ENCODE measurements at places on chromosomes 7 and 10.

DNA sequence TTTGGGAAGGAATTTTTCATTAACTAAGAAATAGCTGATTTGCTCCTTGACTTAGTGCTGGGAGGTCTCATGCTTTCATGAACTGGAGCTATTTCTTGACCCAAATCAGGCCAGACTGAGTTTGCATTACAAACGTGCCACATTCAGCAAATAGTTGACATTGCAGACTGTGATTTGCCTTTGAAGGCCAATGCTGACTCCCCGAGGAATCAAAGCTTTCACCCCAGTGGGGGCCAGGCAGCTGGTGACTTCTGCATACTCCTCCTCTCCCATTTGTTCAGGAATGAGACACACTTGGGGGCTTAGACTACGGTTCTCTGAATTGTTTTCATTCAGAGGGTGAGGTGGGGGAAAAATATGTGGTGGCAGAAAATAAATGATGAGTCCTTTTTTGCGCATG lies 111.0 kb upstream of the JAZF1 start:
- DNase-seq, result no peak
- no peaks in the 10 kb centered on the region for H3K36me3 ChIP-seq
- no peaks in the 10 kb centered on the region for H3K4me1 ChIP-seq
- no peak overlapping the region for H3K27ac ChIP-seq
- no peak overlapping the region for H3K4me3 ChIP-seq

DNA sequence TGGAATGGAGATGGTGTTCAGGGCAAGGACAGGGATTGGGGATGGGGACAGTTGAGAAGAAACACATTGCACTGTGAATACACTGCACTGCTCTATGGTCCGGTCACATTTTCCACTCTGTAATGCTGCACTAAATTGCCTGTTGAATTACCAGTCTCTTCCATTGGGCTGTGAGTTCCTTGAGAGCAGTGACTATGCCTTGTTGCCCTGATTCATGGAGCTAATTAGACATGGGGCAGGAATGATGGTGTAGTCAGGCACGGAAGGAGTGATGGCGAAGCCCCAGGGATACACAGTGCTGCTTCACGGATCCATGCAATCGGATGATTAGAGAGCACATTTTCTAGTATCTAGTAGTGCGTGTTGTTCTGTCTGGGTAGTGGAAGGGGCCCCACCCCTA lies 25.4 kb upstream of the GPAM start:
- H3K27ac ChIP-seq, result no peak overlapping the region
- no peak for DNase-seq
- H3K4me3 ChIP-seq, result no peak overlapping the region
- H3K4me1 ChIP-seq, result no peaks in the 10 kb centered on the region
- no peaks in the 10 kb centered on the region for H3K36me3 ChIP-seq

DNA sequence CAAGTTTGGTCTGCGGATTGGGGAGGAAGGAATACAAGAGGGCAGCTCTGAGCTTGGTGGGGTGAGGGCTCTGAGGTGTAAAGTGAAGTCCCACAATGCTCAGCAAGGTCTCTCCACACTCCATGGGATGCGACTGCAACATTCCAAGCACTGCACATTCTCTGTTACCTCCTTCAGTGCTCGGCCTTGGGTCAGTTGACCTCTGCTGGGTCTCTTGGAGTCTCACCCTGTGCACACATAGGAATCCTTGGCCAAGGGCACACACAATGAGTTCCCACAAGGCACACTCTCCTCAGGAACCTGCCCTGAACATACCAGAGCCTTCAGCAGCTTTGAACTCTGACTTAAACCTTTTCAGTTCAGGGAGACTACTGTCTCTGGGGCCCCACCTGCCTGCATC lies 2.4 kb upstream of the WDFY4 start:
- no peaks in the 10 kb centered on the region for H3K4me1 ChIP-seq
- no peaks in the 10 kb centered on the region for H3K36me3 ChIP-seq
- peaks cover 6% of the 10 kb centered on the region for H3K27me3 ChIP-seq
- no peak overlapping the region for H3K4me3 ChIP-seq
- no peak for DNase-seq

DNA sequence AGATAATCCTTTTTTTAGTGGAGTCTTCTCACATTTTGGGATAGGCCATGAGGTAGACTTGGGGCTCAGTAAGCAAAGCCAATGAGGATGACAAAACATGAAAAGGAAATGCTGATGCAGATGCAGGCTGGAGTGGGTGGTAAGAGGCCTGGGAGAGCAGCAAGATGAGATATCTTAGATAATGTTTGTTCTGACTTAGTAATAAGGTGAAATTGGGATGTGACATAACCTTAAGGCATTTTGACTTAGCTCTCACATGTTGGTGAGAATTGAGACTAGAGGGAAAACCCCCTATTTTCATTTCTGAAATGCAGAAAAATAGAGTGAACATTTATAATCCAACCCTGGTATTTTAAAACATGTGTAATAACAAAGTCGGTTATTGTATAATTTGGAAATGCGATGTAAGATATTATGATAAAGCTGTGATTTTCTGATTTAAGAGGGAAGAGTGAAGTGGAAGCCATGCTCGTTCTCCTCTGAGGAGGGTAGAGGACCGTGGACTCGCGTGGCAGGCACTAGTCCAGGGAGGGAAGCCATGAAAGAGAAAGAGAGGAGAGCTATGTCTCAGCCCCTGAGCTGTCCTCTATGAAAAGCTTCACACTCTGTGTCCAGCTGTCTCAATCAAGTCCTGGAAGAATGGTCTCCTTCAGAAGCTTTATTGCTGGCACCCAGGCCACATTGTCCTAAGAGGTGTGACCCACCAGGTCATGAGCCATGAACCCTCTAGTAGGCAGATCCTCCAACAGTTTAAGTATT lies 57.3 kb downstream of the ST7 start:
- H3K4me3 ChIP-seq, result no peak overlapping the region
- no peaks in the 10 kb centered on the region for H3K36me3 ChIP-seq
- peaks cover 4% of the 10 kb centered on the region for H3K4me1 ChIP-seq
- peak; percentile 56 for DNase-seq

GRCh38 chr7:151380199-151381097 lies 29.4 kb downstream of the WDR86 start:
- no peaks in the 10 kb centered on the region for H3K4me1 ChIP-seq
- H3K27me3 ChIP-seq, result peaks cover 36% of the 10 kb centered on the region
- no peak overlapping the region for H3K27ac ChIP-seq
- H3K36me3 ChIP-seq, result peaks cover 26% of the 10 kb centered on the region
- H3K4me3 ChIP-seq, result no peak overlapping the region
- no peak for DNase-seq

GRCh38 chr7:121178869-121179497 lies 149.8 kb upstream of the WNT16 start:
- H3K36me3 ChIP-seq, result no peaks in the 10 kb centered on the region
- no peak for DNase-seq
- H3K27ac ChIP-seq, result no peak overlapping the region
- H3K27me3 ChIP-seq, result no peaks in the 10 kb centered on the region
- H3K4me1 ChIP-seq, result peaks cover 3% of the 10 kb centered on the region

GRCh38 chr7:129993275-129993674 lies 40.5 kb upstream of the UBE2H start:
- H3K4me3 ChIP-seq, result no peak overlapping the region
- H3K27ac ChIP-seq, result no peak overlapping the region
- H3K27me3 ChIP-seq, result no peaks in the 10 kb centered on the region

GRCh38 chr7:97200018-97200417 lies 82.5 kb downstream of the SDHAF3 start:
- no peak overlapping the region for H3K4me3 ChIP-seq
- no peaks in the 10 kb centered on the region for H3K36me3 ChIP-seq

DNA sequence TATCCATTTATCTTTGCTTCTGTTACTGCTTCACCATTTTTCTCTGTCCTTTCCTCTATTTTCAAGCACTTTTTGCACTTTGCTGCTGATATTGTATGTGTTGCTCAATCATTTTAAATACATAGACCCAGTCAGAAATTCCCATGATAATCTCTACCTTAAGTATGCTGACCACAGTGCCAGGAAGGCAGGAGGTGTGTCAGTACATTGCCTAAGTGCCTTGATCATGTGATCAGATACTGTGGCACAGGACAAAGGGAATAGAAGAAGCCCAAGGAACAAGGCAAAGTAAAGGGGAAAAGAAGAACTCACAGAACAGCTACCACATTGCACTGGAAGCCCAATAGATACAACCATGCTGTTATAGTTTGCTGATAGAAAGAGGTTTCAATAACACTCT lies 53.7 kb upstream of the CD36 start:
- no peaks in the 10 kb centered on the region for H3K36me3 ChIP-seq
- DNase-seq, result peak; percentile 42
- H3K27me3 ChIP-seq, result no peaks in the 10 kb centered on the region

GRCh38 chr7:124429923-124430322 lies 335.7 kb downstream of the GPR37 start:
- H3K27me3 ChIP-seq, result no peaks in the 10 kb centered on the region
- H3K4me3 ChIP-seq, result no peak overlapping the region
- H3K27ac ChIP-seq, result no peak overlapping the region
- no peaks in the 10 kb centered on the region for H3K36me3 ChIP-seq
- H3K4me1 ChIP-seq, result no peaks in the 10 kb centered on the region
- DNase-seq, result no peak

- DNase-seq, result no peak
- no peak overlapping the region for H3K27ac ChIP-seq
- H3K27me3 ChIP-seq, result no peaks in the 10 kb centered on the region
- no peak overlapping the region for H3K4me3 ChIP-seq
Measured at GRCh38 chr7:115782696-115783490, 247.7 kb downstream of the TFEC start.

DNA sequence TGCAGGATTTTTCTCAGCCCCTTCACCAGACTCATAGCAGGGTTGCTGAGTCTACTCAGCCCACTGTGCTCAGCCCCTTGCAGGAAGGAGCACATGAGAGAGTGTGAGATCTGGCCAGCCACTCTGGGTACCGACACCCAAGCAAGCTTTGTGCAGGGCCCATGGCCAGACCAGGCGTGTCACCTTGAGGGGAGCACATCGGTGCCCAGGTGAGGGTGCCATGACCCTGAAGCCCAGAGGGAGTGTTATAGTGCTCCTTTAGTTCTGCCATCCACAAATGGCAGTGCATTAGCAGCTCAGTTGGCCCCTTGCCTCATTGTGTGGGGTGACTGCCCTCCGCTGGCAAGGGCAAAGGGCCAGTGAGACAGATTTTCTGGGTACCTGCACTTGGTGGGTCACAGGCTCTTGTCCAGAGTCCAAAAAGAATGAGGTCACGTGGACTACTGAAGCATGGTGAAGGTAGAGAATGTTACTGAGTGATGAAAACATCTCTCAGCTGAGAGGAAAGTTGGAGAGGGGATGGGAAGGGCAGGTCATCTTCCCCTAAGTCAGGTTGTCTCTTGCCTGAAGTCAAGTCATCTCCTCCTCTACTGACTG lies 181.8 kb downstream of the MACC1 start:
- 0 out of 2 replicates have a peak, but pooled peaks cover 1% of the 10 kb centered on the region for H3K4me1 ChIP-seq
- H3K4me3 ChIP-seq, result no peak overlapping the region
- H3K27ac ChIP-seq, result no peak overlapping the region
- H3K27me3 ChIP-seq, result no peaks in the 10 kb centered on the region
- no peak for DNase-seq

GRCh38 chr10:22958338-22958737 lies 30.5 kb downstream of the ARMC3 start:
- no peaks in the 10 kb centered on the region for H3K36me3 ChIP-seq
- H3K27me3 ChIP-seq, result no peaks in the 10 kb centered on the region
- DNase-seq, result no peak
- H3K4me3 ChIP-seq, result no peak overlapping the region
- H3K27ac ChIP-seq, result no peak overlapping the region

GRCh38 chr10:76990561-76990960 lies 647.0 kb downstream of the KCNMA1 start:
- no peak overlapping the region for H3K27ac ChIP-seq
- H3K36me3 ChIP-seq, result no peaks in the 10 kb centered on the region
- H3K4me1 ChIP-seq, result no peaks in the 10 kb centered on the region
- no peak for DNase-seq
- H3K27me3 ChIP-seq, result peaks cover 9% of the 10 kb centered on the region

GRCh38 chr7:2687338-2687869 lies 598 bp upstream of the AMZ1 start:
- no peak overlapping the region for H3K4me3 ChIP-seq
- H3K27ac ChIP-seq, result no peak overlapping the region
- peaks cover 6% of the 10 kb centered on the region for H3K4me1 ChIP-seq
- H3K36me3 ChIP-seq, result no peaks in the 10 kb centered on the region
- H3K27me3 ChIP-seq, result peaks cover 9% of the 10 kb centered on the region

DNA sequence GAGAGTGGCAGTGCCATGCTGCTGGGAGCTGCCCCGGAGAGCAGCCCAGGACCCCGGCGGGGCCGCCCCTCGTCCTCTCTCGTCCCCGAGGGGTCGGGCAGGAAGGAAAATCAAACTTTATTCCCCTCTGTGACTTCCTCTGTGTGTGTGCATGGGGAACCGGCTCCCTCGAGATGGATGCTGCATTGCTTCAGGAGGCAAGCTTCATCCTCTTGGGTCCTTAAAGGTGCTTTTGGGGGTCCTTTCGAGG lies 726 bp downstream of the MCU start:
- H3K4me3 ChIP-seq, result peak overlapping the region; percentile 95
- H3K36me3 ChIP-seq, result no peaks in the 10 kb centered on the region
- H3K27ac ChIP-seq, result peak overlapping the region; percentile 83
- no peaks in the 10 kb centered on the region for H3K27me3 ChIP-seq
- peaks cover 9% of the 10 kb centered on the region for H3K4me1 ChIP-seq
- DNase-seq, result no peak

GRCh38 chr10:6014241-6014761 lies 37.0 kb upstream of the IL15RA start:
- H3K27me3 ChIP-seq, result peaks cover 11% of the 10 kb centered on the region
- no peak overlapping the region for H3K4me3 ChIP-seq
- H3K36me3 ChIP-seq, result no peaks in the 10 kb centered on the region
- peak; percentile 42 for DNase-seq
- no peak overlapping the region for H3K27ac ChIP-seq

- H3K36me3 ChIP-seq, result peaks cover 16% of the 10 kb centered on the region
- H3K27ac ChIP-seq, result no peak overlapping the region
- peaks cover 12% of the 10 kb centered on the region for H3K4me1 ChIP-seq
- no peak for DNase-seq
Measured at GRCh38 chr7:44988701-44989100, 9.9 kb upstream of the MYO1G start.

DNA sequence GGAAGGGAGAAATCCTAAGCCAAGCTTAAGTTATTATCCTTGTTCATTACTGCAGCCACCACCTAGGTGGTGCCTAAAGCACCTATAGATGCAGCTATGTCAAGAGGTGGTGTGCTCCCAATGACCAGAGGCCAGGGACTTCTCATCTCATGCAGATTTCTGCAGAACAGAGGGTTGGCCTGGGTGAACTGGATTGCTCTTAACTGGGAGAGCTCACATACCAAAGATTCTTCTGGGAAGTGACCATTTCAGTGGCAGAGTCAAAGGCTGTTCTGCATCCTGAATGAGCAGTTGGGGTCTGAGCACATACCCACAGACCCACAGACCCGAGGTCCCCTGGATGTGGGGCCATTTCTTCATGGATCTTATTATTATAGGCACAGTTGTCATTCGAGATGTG lies 2.1 kb upstream of the CRHR2 start:
- no peaks in the 10 kb centered on the region for H3K4me1 ChIP-seq
- no peak overlapping the region for H3K4me3 ChIP-seq
- H3K27me3 ChIP-seq, result peaks cover 67% of the 10 kb centered on the region
